ENCODE measurements at places on chromosomes 16 and 17. TPM values are rescaled to one million over a fixed set of nuclear protein-coding genes. Genes with fewer than 3 reads are reported as not detected.

The CD300LB gene
- polyA plus RNA-seq, result not detected

The CCL7 gene
- polyA plus RNA-seq, result 2.4 TPM

The TMEM97 gene
- polyA plus RNA-seq, result 16.3 TPM

The VAMP2 gene
- polyA plus RNA-seq, result 25.5 TPM

The SDR42E2 gene
- not detected for polyA plus RNA-seq

The ASGR2 gene
- not detected for polyA plus RNA-seq

The KRT39 gene
- polyA plus RNA-seq, result not detected

The MT1G gene
- 4.4 TPM for polyA plus RNA-seq

The KRTAP2-3 gene
- 55.2 TPM for polyA plus RNA-seq

The GNG13 gene
- polyA plus RNA-seq, result not detected

The DOC2A gene
- not detected for polyA plus RNA-seq

DNA sequence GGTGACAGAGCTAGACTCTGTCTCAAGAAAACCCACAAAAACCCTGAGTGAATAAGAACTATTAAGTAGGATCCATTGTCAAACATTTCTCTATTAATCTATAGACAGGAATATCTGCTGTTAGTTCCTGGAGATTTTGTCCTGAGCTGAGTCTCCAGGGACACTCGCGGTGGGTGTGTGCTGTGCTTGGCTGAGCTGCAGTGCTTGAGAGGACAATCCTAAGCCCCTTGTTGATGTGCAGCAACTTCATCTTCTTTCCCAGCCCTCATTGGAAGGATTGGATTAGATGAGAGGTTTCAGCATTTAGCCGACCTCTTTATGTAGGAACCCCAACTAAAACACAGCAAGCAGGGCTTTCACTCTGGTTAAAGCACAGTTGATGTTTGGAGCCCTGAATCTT lies 33.3 kb downstream of the NDEL1 start:
- H3K27me3 ChIP-seq, result no peaks in the 10 kb centered on the region
- H3K36me3 ChIP-seq, result peaks cover 55% of the 10 kb centered on the region
- H3K4me1 ChIP-seq, result peaks cover 23% of the 10 kb centered on the region
- no peak overlapping the region for H3K4me3 ChIP-seq
- H3K27ac ChIP-seq, result peak overlapping the region; percentile 11
- no peak for DNase-seq

- no peaks in the 10 kb centered on the region for H3K36me3 ChIP-seq
- no peaks in the 10 kb centered on the region for H3K27me3 ChIP-seq
- no peaks in the 10 kb centered on the region for H3K4me1 ChIP-seq
- peak; percentile 26 for DNase-seq
Observed at GRCh38 chr16:53429221-53429943, 4.9 kb upstream of the RBL2 start.

DNA sequence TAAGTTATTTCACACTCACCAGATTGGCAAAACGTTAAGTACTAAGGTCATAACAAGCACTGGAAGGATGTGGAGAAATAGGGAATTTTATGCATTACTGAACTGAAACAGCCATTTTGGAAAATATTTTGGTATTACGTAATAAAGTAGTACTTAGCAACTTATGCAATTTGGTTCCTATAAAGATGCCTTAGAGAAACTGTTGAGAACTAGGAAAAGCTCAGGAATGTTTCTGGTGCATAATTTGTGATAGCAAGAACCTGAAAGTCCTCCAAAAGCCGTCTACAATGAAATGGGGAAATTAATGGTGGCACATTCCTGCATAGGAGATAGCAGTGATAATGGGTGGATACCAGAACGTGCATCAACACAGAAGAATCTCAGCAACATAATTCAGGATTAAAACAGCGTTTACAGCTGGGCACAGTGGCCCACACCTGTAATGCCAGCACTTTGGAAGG lies 472.5 kb downstream of the WWOX start:
- DNase-seq, result no peak
- H3K4me1 ChIP-seq, result no peaks in the 10 kb centered on the region
- H3K27ac ChIP-seq, result no peak overlapping the region
- no peaks in the 10 kb centered on the region for H3K27me3 ChIP-seq
- no peak overlapping the region for H3K4me3 ChIP-seq
- no peaks in the 10 kb centered on the region for H3K36me3 ChIP-seq

- no peaks in the 10 kb centered on the region for H3K4me1 ChIP-seq
- H3K27ac ChIP-seq, result no peak overlapping the region
- DNase-seq, result no peak
- 0 out of 2 replicates have a peak, but pooled peaks cover 11% of the 10 kb centered on the region for H3K36me3 ChIP-seq
- H3K4me3 ChIP-seq, result no peak overlapping the region
- no peaks in the 10 kb centered on the region for H3K27me3 ChIP-seq
Observed at GRCh38 chr17:78423961-78424675, 45.7 kb downstream of the PGS1 start.

DNA sequence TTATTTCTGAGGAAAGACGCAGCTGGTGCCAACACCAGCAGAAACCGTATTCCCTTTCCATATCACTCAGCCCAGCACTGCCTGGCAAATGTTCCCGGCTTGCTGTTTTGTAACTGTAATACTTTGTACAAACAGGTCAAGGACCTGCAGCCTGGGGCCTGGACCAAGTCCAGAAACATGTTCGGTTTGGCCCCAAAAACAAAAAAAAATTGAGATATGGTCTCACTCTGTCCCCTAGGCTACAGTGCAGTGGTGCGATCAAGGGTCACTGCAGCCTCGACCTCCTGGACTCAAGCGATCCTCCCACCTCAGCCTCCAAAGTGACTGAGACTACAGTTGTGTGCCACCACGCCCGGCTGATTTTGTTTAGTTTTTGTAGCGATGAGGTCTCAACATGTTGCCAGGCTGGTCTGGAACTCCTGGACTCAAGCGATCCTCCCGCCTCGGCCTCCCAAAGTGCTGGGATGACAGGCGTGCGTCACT lies 1.2 kb downstream of the HAGH start:
- 0 out of 2 replicates have a peak, but pooled peaks cover 7% of the 10 kb centered on the region for H3K36me3 ChIP-seq
- peak overlapping the region; percentile 97 for H3K4me3 ChIP-seq
- H3K27ac ChIP-seq, result peak overlapping the region; percentile 36
- H3K27me3 ChIP-seq, result no peaks in the 10 kb centered on the region
- peaks cover 17% of the 10 kb centered on the region for H3K4me1 ChIP-seq

DNA sequence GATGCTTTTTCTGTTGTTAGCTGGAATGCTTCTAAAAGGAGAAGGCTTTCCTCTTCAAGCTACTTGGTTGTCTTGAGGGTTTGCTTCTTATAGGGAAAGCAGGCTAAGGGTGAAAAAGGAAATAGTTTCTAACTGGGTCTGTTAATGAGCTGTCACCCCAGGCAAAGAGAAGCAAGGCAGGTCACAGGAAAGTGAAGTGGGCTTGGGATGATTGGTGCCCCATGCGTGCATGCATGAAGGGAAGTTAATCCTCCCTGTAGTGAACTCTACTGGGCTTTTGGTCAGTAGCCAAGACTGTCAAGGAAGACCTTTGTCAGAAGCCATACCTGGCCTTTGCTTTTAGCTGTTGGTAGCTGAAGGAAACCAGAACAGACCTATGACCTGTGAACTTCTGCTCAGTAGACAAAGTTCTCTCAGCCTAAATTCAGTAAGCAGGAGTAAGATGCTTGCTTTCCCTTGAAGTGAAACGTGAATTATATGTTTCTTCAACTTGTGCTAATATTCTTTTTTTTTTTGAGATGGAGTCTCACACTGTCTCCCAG lies 16.5 kb downstream of the TENT4B start:
- H3K36me3 ChIP-seq, result no peaks in the 10 kb centered on the region
- no peak for DNase-seq
- peaks cover 19% of the 10 kb centered on the region for H3K4me1 ChIP-seq
- H3K4me3 ChIP-seq, result no peak overlapping the region
- H3K27ac ChIP-seq, result no peak overlapping the region

DNA sequence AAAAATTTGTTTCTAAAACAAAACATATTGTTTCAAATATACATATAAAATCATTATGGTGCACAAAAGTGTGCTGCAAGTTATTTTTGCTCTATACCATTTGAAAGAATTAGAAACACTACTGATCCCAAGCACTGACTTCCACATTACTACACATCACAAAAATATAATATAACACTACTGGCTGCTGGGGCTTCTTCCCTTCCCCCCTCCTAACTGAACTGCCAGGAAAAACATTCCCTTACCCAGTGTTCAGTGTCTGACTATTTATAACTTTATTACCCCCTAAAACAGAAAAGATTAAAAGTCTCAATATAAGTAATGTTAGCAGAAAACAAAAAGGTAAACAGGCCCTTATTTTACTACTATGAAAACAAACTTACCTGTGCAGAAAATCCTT lies 36.9 kb downstream of the GPATCH8 start:
- H3K4me1 ChIP-seq, result peaks cover 28% of the 10 kb centered on the region
- H3K4me3 ChIP-seq, result no peak overlapping the region
- H3K27me3 ChIP-seq, result no peaks in the 10 kb centered on the region
- peaks cover 6% of the 10 kb centered on the region for H3K36me3 ChIP-seq
- DNase-seq, result no peak
- H3K27ac ChIP-seq, result no peak overlapping the region

- peaks cover 11% of the 10 kb centered on the region for H3K4me1 ChIP-seq
- no peak overlapping the region for H3K4me3 ChIP-seq
- H3K27me3 ChIP-seq, result no peaks in the 10 kb centered on the region
- peak; percentile 83 for DNase-seq
- peaks cover 43% of the 10 kb centered on the region for H3K36me3 ChIP-seq
- H3K27ac ChIP-seq, result peak overlapping the region; percentile 60
Observed at GRCh38 chr17:28908640-28909167, 5.8 kb upstream of the DHRS13 start.

- no peaks in the 10 kb centered on the region for H3K27me3 ChIP-seq
- H3K36me3 ChIP-seq, result peaks cover 20% of the 10 kb centered on the region
- H3K4me1 ChIP-seq, result 0 out of 2 replicates have a peak, but pooled peaks cover 4% of the 10 kb centered on the region
- no peak overlapping the region for H3K4me3 ChIP-seq
- DNase-seq, result peak; percentile 93
- H3K27ac ChIP-seq, result 0 out of 2 replicates have a peak overlapping the region, but pooled peaks have one; percentile 24
Observed at GRCh38 chr16:89909777-89910716, 8.6 kb upstream of the MC1R start.

DNA sequence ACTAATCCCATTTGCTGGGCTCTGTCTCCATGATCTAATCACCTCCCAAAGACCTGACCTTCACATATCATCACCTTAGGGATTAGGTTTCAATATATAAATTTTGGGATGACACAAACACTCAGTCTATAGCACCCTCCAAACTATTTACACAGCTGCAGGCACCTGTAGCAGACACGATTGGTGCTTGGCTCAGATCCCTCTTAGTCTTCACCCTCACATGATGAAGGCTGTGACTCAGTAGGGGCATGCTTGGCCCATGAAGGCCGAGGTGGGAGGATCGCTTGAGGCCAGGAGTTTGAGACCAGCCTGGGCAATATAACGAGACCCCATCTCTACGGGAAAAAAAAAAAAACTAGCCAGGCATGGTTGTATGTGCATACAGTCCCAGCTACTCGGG lies 73.5 kb downstream of the HS3ST2 start:
- no peak for DNase-seq
- H3K4me3 ChIP-seq, result no peak overlapping the region
- H3K27me3 ChIP-seq, result no peaks in the 10 kb centered on the region
- H3K36me3 ChIP-seq, result no peaks in the 10 kb centered on the region
- no peak overlapping the region for H3K27ac ChIP-seq

DNA sequence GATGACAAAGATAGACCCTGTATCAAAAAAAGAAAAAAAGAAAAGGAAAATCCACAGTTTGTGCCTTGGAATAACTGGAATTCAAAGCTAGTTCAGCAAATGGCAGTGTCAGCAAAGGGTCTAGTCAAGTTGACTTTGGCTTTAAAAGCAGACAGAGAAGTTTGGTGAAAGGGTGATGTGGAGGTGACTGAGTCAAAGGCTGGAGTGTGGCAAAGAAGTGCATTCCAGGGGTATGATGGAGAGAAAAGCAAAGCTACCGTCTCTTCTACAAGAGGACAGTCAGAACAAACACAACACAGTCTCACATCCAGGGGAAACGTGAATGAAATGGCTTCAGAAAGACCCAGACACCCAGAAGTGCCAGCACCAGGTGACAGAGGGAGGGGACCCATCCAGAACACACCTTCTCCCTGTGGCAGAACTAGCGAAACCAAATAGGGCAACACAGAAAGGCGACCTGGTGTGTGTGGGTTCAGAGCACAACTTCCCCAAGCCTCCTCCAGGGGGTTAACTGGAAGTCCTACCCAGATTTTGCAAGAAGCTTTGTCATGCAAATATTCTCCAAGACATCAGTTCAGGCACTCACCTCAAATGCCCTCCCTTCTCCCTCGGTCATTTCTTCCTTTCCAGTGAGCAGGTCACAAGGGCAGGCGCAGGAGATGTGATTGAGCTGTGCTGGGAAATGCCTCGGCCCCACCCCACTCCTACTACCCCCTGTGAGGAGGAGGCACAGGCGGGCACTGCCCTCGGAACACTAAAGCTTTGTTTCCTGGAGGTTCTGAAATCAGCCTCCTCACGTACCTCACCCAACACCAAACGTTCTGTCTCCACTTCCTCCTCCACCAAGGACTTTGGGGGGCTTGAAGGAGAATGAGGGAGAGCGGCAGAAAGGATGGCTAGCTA lies 481.9 kb downstream of the SOX9 start:
- no peaks in the 10 kb centered on the region for H3K27me3 ChIP-seq
- H3K4me1 ChIP-seq, result peaks cover 40% of the 10 kb centered on the region
- H3K4me3 ChIP-seq, result 0 out of 2 replicates have a peak overlapping the region, but pooled peaks have one; percentile 0

GRCh38 chr16:89522287-89522686 lies 14.1 kb downstream of the SPG7 start:
- H3K27ac ChIP-seq, result no peak overlapping the region
- H3K27me3 ChIP-seq, result no peaks in the 10 kb centered on the region
- DNase-seq, result no peak
- peaks cover 40% of the 10 kb centered on the region for H3K36me3 ChIP-seq

GRCh38 chr16:23871924-23872323 lies 36.1 kb downstream of the PRKCB start:
- no peak overlapping the region for H3K4me3 ChIP-seq
- H3K27me3 ChIP-seq, result no peaks in the 10 kb centered on the region
- H3K36me3 ChIP-seq, result no peaks in the 10 kb centered on the region
- no peaks in the 10 kb centered on the region for H3K4me1 ChIP-seq

DNA sequence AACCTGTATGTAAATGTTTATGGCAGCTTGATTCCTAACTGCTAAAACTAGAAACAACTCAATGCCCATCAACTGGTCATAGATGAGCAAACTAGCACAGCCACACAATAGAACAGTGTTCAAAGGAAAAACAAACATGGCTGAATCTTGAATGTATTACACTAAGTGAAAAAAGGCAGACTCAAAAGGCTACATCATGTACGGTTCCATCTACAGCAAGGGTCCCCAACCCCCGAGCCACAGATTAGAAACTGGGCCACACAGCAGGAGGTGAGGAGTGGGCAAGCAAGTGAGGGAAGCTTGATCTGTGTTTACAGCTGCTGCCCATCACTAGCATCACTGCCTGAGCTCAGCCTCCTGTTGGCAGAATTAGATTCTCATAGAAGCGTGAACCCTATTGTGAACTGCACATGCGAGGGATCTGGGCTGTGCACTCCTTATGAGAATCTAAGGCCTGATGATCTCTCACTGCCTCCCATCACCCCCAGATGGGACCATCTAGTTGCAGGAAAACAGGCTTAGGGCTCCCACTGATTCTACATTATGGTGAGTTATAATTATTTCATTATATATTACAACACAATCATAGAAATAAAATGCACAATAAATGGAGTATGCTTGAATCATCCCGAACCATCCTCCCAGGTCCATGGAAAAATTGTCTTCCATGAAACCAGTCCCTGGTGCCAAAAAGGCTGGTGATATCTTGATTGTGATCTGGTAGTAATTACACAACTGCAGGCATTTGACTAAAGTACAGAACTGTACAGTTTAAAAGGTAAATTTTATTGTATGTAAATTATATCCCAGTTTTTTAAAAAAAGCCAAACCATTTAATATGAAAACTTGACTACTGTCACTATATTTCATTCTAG lies 7.7 kb downstream of the CEP20 start:
- no peak overlapping the region for H3K4me3 ChIP-seq
- no peaks in the 10 kb centered on the region for H3K27me3 ChIP-seq
- 0 out of 2 replicates have a peak, but pooled peaks cover 9% of the 10 kb centered on the region for H3K36me3 ChIP-seq
- peaks cover 36% of the 10 kb centered on the region for H3K4me1 ChIP-seq
- peak; percentile 66 for DNase-seq

All from GM23248 (cell line).